ENCODE measurements at places on chromosomes 16 and 17. TPM values are rescaled to one million over a fixed set of nuclear protein-coding genes. Genes with fewer than 3 reads are reported as not detected.

GRCh38 chr17:8405499-8406016 is 7.9 kb upstream of the RNF222 start:
- DNase-seq, result no peak

- no peak for DNase-seq
Observed at GRCh38 chr17:52024300-52024870, 134.1 kb downstream of the CA10 start.

DNA sequence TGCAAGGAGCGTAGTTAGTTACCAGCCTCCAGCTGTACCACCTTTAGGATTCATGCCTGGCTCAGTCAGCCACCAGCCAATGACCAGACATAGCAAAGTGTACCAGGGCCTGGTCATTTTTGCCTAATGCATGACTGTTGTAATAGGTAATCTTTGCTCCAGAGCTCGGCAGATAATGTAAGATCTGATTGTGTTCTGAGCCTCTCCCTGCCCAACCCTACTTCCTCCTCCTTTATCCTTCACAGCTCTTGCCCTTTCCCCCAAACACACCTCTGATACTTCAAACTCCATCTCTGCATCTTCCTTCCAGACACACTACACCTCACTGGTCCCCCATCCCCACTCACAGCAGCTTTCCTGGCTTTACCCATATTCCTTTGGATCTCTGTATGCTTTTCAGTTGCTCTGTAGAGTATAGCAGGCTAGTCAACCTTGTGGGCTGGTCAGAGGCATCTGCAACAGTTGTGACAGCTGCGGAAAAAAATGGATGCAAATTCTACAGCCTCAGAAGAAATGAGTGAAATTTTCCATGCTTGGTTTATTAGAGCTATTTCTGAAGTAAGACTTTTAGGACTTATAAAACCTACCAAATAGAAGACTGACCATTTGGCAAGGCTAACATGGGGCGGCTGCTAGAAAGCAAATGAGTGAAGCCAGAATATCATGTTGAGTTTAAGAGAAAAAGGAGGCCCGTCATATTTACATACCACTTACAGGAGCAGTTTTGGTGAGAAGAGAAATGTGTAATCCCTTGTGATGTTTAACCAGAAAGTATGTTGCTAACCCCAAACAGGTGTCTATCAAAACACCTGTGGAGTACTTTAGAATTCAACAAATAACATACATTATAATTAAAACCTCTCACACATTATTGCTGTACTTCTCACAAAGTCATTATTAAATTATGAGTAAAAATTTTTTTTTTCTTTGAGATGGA is 19.9 kb upstream of the C16orf87 start:
- DNase-seq, result no peak

The KCNG4 gene
- not detected for total RNA-seq

DNA sequence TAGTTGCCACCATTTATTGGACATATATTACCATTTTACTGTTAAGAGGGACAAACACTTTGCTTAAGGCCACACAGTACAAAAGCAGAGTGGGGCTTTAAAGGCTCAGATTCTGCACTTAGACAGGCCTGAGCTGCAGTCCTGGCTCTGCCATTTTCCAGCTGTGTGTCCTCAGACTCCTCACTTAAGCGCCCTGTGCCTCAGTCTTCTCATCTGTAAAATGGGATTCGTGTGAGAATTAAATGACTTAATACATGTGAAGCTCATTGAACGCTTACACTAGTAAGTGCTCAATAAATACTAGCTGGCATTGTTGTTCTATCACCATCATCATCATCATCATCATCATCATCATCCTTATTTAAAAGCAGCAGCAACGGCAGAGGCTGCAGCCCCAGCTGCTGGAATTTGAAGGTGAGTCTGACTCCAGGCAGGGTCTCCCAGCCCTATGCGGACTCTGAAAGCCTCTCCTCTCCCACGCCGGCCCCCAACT is 445 bp upstream of the CACNG5 start:
- DNase-seq, result no peak

GRCh38 chr16:11296351-11296705 is 15.2 kb upstream of the PRM1 start:
- no peak for DNase-seq

DNA sequence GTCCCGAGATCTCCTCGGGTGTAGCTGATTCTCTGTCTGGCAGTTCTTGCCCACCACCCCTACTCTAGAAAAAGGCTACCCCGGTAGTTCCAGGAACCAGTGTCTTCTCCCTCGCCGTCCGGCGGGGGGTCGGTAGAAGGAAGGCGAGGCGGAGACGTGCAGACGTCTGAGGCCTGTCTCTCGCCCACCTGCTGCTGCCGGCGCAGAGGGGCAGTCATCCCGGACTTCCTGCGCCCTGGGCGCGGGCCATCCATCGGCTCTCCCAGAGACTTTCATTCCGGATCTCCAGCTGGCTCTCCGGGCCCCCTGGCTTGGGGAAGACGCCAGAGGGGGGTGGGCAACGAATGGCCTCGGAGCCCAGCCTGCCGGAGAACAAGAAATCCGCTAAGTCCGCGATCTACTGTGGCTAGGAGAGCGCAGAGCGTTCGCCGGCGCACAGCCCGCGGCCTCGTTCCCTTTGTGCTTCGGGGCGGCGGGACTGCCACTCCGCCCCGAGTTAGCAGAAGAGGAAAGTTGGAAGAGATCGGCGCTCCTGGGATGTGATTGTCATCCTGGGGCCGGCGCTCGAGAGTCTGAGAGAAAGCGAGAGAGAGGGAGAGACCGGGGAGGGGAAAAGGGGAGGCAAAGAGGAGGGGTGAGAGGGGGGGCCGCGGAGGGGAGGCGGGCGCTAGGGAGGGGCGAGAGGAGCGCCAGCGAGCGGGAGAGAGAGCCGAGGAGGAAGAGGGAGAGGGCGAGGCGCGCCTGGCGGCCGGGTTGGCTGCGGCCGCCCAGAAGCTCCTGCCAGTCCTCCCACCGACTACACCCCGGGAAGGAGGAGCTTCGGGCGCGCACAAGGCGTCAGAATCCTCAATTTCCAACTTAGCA is at the start of gene IRX5:
IRX5 (plus strand) TSS at position 861 of the 864 bp plus-strand sequence. CDS start 334 bp downstream, outside the sequence.
- peak; percentile 96 for DNase-seq

GRCh38 chr17:14942526-14943190 is 322.5 kb downstream of the PMP22 start:
- peak; percentile 87 for DNase-seq

DNA sequence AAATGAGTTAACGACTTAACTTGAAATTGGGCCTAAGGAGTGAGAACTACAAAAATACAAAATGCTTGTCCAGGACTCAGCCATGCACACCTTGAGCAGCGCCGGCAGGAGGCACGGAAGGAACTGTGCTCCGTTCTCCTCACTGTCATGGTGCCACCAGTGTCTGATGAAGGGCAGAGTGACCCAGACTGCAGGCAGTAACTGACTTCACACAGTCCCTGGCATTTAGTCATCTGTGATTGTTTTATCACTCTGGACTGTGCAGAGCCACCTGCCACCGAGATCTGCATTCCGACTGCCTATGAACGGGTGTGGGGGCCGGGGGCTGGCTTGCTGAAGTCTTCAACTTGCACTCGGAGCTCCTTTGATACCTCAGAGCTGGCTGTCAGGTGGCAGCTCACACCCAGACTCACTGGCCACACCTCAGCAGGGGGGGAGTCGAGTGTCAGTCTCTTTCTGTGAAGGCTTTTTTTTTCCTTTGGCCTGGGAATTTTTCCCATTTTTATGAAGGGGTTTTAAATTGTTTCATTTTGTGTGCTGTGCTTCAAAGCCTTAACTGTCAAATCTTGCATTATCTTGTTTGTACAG is 20.2 kb upstream of the ENDOV start:
- DNase-seq, result no peak

Data from Daoy (cell line).